Activated CD8-positive, alpha-beta T cell treated with anti-CD3 and anti-CD28 coated beads for 36 hours (primary cell): ENCODE measurements at places on chromosomes 11 and 22.

DNA sequence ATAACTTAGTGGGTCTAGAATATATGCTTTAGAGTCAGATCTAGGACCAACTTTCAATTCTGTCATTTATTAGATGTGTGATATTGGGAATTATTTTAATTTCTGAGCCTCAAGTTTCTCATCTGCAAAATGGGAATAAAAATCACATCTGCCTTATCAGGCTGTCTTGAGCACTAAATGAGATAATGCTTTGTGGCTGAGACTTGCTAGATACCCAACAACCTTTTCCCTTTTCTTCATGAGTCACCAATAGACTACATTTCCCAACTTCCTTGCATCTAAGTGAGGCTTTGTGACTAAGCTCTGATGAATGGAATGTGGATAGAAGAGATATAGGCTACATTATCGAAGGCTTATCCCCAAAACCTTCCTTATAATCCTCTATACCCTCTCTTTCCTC lies 220.7 kb upstream of the SESN3 start:
- no peak for DNase-seq

DNA sequence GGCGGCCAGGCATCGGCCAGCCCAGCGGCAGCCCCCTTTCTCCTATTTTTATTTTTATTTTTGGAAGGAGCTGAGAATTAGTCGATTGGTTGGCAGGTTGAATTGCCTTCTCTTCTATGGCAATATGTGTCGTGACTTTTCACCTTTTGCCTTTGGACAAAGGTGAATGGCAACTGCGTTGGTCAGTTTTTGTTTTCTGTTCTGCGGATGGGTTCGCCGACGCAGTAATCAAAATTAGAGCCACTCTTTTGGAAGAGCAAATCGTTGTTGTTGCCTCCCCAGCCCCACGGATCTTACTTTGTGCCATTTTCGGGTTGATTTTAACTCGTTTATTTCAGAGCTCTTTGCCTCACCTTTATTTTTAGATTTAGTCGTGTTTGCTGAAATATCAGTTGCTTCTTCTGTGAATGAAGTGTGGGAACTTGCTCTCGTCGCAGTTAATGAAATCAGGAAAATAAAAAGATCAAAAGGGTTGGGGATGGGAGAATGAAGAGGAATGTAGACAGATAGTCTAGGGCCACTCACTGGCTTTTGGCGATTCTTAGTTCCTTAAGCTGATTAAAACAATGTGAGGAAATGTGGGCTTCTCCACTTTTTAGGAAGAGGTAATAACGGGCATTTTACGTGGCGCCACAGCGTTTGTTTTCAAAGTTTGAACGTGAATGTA lies 1.6 kb downstream of the CECR2 start:
- DNase-seq = no peak

GRCh38 chr11:121763526-121763925 lies 310.8 kb upstream of the SORL1-AS1 start:
- DNase-seq = no peak

GRCh38 chr11:67255353-67255752 lies 10.9 kb upstream of the GRK2 start:
- DNase-seq = no peak

GRCh38 chr11:109644152-109644551 lies 222.2 kb downstream of the C11orf87 start:
- DNase-seq = no peak

GRCh38 chr11:93652161-93652597 lies 9.3 kb upstream of the CEP295 start:
- DNase-seq = no peak

DNA sequence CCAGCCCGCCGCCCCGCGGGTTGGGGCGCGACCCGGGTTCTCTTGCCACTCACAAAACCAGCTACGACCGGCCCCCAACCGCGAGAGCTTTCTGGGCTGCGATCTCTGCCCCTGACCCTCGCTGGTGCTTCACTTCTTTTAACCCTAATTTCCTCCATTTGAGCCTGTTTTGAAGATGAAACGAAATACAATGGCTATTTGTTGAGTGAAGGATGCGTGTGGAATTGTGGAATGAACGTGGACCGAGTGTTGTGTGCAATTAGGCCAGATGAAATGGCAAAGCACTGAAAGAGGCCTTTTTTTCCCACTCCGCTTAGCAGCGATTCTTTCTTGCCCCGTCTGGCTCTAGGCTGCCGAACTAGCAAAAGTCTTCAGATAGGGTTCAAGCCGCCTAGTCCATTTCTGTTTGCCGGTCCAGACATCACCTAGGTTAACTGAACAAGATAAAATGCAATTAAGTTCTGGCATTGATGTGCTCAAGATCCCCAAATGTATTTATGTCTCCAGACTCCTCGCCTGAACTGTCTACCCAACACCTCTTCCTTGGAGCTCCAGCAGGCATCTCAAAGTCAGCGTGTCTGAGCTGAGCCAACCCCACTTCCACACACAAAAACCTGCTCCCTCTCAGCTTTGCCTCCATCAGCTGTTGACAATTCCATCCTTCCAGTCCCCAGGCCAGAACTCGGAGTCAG lies 471 bp upstream of the TMEM184B start:
- no peak for DNase-seq

DNA sequence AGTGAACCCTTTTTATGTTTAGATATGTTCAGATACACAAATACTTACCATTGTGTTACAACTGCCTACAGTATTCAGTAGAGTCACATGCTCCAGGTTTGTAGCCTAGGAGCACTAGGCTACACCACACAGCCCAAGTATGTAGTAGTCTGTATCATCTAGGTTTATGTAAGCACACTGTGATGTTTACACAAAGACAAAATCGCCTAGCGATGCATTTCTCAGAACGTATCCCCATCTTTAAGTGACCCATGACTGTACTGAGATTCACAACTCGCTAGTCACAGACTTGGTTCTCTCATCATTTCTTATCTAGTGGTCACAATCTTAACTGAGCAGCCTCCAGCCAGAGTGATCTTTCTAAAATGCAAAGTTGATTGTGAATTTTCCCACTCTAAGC lies 119.2 kb downstream of the RASSF10 start:
- no peak for DNase-seq

DNA sequence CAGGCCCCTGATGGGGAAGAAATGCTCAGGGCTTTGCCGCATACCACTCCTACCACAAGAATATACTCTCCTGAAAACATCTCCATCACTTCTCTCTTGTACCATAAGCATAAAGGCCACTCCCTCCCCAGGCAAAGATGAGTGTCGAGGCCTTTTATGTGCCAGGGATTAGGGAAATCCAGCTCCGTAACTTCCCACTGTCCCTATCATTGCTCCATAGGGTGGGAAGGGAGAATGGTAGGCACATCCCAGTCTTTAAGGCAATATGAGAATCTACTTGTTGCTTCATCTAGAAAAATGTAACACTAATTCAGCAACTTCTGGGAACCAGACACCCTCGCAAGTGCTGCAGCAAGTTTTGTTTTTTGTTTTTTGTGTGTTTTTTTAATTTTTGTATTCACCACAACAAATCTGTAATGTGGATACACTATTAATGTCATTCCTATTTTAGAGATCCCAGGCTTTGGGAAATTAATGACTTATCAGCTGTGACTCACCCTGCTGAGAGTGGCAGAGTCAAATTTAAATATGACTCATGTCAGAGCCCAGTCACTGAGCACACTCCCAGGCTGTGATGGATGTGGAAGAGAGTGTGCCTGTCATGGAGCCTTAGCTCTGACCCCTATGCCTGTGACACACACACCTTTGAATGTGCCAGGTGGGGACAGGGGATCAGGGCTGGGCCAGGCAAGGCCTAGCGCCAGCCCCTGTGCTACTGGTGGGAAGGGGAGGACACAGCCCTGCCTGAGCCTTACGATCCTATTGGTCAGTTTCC lies 23.4 kb downstream of the PANX1 start:
- DNase-seq = peak; percentile 50

DNA sequence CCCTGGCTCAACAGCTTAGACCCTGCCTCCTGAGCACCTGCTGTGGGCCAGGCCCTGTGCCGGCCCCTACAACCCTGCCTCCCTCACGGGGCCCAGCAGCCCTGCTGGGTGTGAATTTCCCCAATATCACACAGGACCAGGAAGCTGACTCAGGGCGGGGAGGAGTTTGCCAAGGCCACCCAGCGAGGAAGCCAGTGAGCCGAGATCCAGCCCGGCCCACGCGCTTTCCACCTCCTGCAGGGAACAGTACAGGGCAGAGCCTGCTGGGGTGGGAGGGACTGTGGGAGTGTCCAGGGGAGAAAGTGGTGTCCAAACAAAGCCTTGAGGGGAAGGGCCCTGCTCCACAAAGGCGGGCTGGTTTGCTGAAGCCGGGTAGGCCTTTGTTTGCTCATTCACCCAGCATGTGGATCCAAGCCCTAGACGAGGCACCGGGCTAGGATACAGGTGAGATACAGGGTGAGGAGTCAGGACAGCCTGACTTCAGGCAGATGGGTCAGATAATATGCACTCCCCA lies 26.8 kb downstream of the RPL3 start:
- no peak for DNase-seq

GRCh38 chr11:90329043-90329442 lies 106.2 kb upstream of the CHORDC1 start:
- no peak for DNase-seq

DNA sequence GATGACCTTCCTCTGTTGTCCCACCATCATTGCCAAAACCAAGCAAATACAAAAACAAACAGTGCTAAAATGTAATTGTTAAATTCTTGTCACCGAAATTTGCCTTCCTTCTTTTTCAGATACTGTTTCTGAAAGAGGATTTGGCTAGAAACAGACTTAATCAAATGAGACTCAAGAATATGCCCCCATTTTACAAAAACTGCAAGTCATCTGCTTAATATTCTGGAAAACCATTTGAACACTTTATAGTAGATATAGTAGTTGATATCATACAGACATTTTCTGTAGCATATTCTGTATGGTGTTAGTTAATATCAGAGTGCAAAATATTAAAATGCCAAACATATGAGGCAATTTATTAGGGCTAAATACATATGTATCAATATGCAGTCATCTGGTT lies 3.5 kb downstream of the OR5M1 start:
- DNase-seq = no peak

DNA sequence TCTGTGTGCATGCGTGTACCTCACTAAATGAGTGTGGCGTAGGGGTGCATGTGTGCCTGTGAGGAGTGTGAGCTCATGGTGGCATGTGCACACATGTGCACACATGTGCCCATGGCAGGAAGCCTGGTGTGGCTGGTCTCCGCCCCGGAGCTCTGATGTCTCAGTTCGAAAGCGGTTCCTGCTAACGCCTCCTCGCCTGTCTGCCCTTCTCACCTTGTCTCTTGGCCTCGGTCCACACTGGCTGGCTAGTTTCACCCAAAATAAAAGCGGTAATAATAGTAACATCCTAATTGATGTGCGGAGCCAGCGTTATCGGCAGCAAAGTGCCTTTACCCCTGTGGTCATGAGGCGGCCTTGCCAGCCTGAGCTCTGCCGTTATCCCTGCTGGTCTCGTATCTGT lies 1190.4 kb downstream of the BRD1 start:
- no peak for DNase-seq

GRCh38 chr22:28942801-28943500 lies 59.6 kb downstream of the ZNRF3 start:
- DNase-seq = no peak

GRCh38 chr22:19378344-19378674 lies 53.2 kb downstream of the HIRA start:
- DNase-seq = no peak

GRCh38 chr11:2382129-2382517 lies 5.0 kb downstream of the CD81 start:
- DNase-seq = no peak

- DNase-seq = no peak
Measured at GRCh38 chr11:102426000-102426399, 26.6 kb downstream of the TMEM123 start.

DNA sequence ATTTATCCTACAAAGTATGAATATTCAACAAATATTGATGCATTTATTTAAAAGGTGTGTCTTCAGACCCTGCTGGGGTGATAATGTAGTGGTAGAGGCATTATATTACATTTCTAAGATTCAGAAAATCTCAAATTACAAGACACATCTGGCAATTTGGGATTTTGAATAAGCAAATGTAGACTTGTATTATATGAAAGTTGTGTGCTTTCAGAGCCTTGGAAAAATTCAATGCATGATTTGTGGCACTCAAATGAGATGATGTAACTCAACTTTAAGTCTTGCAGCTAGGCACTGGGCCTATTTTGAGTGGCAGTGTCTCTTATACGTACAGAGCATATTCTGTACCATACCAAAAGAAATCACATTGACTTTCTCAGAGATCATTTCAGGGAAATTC lies 214.4 kb downstream of the ETS1 start:
- DNase-seq = no peak

- no peak for DNase-seq
Measured at GRCh38 chr11:128513915-128514681, 73.3 kb downstream of the ETS1 start.

GRCh38 chr11:61586792-61587430 lies 6.0 kb upstream of the SYT7 start:
- DNase-seq = no peak

- DNase-seq = peak; percentile 90
Measured at GRCh38 chr11:76588455-76589325, 81.9 kb downstream of the LRRC32 start.

DNA sequence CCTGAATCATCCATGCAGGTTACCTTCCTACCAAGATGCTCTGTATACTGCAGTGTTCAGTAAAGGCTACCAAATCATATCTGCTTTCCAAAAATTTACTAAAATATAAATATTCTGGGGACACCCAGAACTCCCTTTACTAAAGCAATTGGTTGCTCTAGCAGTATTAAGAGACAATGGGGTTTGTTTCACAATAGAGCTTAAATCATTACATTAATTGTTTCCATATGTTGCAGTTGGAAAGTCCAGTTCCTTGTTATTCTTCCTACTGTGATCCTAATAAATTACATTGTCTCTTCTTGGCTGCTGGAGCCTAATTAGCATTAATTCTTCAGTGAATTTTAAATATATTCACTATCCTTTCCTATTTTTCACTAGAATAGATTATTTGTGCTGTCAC lies 316.0 kb upstream of the MTNR1B start:
- no peak for DNase-seq

GRCh38 chr11:6825231-6825744 lies 20.2 kb upstream of the OR10A5 start:
- DNase-seq = no peak
